ENCODE measurements at places on chromosomes 13 and 19.

DNA sequence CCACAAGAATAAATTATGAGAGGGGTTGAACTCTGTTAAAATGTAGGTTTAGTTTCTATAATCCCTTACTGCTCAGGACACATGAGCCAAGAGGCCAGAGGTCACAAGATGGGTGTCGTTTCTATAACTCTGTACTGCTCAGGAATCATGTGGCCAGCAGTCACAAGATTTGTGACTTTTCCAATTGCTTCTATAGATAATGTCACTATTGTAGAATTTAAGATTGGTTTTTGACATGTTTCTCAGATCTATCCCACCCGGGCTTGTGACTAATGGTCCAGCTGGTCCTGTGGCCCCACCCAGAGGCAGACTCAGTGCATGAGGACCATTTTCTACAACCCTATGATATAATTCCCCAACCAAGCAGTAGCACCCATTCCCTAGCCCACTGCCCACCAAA lies 662.0 kb upstream of the KLF12 start:
- no peak for DNase-seq

DNA sequence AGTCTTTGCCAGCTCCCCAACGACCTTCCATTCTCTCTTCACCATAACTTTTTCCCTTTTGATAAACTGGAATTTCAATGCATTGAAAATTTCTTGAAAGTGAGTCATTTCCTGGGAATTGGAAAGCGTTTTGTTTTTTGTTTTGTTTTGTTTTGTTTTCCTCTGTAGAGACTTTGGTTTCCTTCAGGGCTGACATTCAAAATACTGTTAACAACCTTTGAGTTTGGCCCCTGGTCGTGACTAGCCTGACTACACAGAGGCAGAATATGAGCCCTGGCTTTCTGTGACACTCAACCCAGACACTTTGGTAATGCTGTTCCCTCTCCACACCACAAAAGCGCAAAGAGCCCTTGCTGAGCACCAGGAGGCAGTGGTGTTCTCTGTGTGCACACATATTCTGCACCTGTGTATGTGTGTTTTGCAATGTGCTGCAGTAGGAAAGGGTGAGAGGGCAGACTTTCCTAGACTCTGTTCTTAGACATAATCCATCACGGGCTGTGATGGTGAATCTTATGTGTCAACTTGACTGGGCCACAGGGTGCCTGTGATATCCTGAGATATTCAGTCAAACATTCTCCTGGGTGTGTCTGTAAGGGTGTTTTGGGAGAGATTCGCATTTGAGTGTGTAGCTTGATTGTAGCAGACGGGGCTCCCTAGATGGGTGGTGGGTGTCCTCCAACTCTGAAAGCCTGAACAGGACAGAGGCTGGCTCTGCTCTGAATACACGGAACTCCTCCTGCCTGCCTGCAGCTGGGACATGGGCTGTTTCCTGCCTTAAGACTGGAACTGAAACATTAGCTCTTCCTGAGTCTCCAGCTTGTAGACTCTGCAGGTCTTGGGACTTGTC lies 29.5 kb upstream of the ANKRD10 start:
- no peak for DNase-seq

DNA sequence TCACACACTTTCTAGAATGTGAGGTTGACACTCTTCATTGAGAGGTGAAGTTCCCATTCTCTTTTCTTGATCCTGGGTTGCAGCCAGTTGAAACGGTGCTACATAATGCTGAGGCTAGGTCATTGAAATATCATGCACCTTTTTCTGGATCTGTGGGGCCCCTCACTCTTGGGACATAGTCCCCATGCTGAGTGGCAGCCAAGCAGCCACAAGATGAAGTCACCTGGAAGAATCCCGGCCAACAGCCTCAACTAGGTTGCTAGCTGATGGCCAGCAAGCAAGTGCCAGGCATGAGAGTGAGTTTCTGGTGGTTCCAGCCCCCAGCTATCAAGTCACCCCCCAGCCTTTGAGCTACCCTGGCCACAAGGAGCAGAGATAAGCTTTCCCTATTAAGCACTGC lies 148.5 kb upstream of the TSHZ3 start:
- DNase-seq = no peak

- DNase-seq = no peak
Measured at GRCh38 chr13:64934569-64935362, 2295.4 kb downstream of the PCDH9 start.

DNA sequence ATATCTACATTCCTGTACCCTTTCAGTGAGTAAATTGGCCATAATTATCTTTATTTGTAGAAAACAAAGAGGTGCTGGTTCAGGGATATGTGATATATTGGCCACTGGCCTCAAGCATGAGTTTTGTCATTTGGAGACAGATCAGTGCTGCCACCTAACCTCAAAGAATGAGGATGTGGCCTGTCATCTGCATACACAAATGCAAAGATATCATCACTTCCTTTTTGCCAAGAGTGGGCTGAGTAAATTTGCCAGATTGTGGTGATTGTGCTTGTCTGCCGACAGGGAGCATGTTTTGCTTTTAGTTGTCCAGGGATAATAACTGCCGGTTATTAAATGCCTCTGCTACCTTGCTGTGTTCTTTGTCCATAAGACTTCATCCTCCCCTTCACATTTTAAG lies 44.2 kb downstream of the WASF3 start:
- DNase-seq = peak; percentile 56

- DNase-seq = no peak
Measured at GRCh38 chr19:40286235-40286970, 1.3 kb upstream of the AKT2 start.

DNA sequence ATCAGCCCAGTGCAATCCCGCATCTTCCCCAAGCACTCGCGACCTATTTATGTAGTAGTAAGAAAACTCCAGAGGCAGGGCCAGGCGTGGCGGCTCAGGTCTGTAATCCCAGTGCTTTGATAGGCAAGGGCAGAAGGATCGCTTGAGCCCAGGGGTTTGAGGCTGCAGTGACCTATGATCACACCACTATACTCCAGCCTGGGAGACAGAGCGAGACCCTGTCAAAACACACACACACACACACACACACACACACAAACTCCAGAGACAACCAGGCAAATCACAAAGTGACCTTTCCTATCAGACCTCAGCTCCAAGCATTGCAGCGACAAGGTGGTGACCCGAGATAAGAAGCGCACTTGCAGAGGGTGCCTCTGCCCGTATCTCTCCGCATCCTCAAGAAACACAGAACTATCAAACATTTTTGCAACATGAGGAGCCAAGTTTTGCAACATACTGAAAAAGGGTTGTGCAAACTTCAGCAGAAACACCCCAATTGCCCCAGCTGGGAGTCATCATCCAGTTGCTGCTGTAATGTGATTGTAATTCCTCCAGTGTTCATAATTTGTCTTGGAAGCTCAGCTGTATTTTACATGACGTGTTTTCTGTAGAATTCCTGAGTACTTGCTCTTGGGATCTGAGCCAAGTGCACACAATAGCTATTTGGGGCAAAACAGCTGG lies 8.7 kb upstream of the KLF2 start:
- DNase-seq = no peak

GRCh38 chr19:48445256-48445605 lies 552 bp upstream of the GRWD1 start:
- no peak for DNase-seq

DNA sequence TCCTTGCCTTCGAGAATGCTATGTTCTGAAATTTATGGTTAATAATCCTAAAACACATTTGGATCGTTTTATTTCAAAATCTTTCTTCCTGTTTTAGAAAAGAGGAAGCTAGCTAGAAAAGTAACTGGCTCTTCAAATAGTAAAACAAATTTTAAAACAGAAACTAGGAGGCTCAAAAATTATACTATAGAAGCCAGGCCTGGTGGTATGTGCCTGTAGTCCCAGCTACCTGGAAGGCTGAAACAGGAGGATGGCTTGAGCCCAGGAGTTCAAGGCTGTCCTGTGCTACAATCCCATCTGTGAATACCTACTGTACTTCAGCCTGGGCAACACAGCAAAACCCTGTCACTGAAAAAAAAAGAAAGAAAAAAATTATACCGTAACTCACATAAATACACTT lies 57.9 kb downstream of the ELF1 start:
- DNase-seq = no peak

DNA sequence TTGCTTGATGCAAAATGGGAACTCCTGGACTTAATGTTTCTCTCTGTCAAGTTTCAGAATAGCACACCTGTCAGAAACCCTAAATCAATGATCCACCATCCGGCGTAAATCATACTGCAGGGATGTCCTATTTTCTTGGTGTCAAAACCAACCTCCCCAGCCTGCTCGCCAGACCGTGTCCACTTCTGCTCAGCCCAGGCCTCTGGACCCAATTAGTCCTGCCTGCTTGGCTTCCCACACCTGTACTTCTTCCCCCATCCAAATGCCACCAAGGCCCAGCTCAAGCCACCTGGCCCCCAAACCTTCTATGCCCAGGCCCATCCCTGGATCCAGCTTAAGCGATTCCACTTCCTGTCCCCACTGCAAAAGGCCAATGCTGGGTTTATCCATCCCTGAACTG lies 25.1 kb upstream of the PEPD start:
- DNase-seq = no peak

DNA sequence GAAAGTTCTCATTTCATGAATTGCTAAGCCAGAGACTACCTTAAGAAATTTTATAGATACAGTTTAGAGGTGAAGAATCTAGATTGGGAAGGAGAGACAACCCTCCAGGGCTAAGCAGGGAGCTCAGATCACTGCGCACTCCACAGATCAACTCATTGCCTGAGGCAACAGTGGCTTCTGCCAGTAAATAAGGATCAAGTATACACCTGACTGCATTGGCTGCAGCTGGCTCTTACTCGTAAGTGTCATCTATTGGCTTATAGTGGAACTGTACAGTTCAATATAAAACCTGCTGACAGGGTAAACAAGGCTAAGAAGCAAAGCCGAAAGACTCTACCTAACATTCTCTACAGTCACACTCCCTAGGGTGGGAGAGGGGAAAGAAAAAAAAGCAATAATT lies 18.0 kb upstream of the C1QTNF9B start:
- DNase-seq = no peak

- no peak for DNase-seq
Measured at GRCh38 chr19:4873930-4874329, 6.5 kb upstream of the PLIN3 start.

- DNase-seq = no peak
Measured at GRCh38 chr13:73268306-73268705, 209.5 kb downstream of the KLF5 start.

DNA sequence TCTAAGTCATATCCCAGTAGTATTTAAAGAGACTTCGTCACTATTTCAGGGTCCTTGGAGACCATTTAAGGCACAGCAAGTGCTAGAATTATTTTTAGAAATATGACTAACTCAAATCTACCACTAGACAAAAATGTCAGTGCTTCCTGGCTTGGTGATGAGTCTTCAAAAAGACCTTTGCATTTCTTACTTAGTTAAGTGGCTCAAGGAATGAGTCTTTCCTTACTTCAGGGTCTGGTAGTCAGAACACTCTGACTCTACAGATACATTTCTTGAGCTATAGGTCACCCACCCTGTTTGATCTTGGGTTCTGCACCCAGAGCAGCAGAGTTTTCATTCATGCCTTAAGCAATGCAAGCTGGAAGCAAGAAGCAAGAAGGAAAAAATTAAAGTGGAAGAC lies 191.0 kb upstream of the HTR2A start:
- no peak for DNase-seq

DNA sequence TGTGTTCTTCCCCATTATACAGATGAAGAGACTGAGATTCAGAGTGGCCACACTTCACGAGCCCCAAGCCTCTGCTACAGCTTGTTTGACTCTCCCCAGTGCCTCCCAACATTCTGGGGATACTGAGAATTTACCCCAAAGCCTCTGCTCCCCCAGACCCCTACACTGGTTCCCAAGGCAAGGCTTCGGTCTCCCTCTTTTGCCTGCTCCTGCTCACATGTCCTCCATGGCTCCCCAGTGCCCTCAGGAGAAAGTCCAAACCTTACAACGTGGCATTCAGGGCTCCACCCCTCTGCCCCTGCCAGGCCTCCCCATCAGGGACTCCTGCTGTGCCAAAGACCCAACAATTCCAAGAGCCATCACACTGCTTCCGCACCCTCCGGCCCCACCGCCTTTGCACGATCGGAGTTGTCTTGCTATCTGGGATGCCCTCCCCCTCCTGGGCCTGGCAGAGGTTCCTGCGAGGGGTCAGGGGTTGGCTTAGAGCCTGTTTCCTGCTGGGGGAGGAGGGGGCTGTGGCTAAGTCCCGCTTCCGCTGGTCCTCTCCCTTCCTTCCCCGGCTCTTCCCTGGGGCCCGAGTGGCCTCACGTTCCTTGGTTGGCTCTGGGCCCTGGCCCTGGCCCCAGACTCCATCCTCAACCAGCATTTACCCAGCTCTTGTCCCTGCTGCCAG lies 15.4 kb downstream of the GTPBP3 start:
- DNase-seq = no peak

GRCh38 chr13:99158846-99159245 lies 41.8 kb upstream of the UBAC2 start:
- DNase-seq = no peak

DNA sequence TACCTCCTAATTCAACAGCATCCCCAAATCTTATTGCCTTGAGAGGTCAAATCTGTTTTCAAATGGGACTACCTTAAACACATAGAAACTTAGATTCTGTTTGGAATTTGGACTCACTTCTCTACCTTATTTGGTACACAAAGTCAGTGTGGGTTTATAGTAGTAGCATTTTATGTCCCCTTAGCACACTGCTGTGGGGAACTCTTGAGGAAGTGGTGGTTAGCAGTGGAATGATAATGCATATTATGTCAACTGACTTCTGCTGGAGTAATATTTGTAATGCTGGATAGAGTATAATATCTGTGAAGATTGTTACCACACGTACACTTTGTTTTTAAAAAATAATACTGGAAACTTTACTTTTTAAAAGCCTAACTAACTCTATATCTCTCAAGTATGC lies 386.3 kb downstream of the NDFIP2 start:
- DNase-seq = no peak

DNA sequence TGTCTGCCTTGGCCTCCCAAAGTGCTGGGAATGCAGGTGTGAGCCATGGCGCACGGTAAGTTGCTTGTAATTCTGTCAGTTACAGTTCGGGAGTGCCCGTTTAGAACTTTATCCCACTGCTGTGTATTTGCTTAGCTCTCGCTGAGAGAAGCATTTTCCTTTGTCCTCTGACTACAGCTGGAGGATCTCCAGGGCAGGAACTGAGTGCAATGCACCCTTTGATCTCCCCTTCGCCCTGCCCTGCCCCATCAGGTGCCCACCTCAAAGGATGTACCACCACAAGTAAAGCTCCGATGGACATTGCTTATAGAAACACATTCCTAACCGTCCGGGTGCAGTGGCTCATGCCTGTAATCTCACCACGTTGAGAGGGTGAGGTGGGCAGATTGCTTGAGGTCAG lies 6.5 kb downstream of the BRME1 start:
- DNase-seq = no peak

- DNase-seq = no peak
Measured at GRCh38 chr19:41869374-41869955, 7.6 kb upstream of the CD79A start.

DNA sequence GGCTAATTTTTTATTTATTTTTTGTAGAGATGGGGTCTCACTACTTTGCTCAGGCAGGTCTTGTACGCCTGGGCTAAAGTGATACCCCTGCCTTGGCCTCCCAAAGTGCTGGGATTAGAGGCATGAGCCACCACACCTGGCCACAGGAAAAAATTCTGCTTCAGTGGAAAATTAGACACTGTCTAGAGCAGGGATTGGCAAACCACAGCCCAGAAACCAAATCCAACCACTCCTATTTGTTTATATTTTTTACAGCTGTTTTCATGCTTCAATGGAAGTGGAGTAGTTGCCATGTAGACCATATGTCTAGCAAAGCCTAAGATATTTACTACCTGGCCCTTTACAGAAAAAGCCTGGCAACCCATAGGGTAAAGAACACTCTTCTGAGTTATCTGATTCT lies 123.7 kb upstream of the MRI1 start:
- DNase-seq = no peak
